ENCODE measurements at places on chromosomes 7 and 10.

GRCh38 chr7:27177795-27178320 lies 3.7 kb upstream of the HOXA10 start:
- no peak for DNase-seq

GRCh38 chr7:89988074-89988473 lies 166.2 kb upstream of the STEAP1 start:
- DNase-seq, result no peak

GRCh38 chr10:63976538-63976937 lies 455.3 kb downstream of the REEP3 start:
- DNase-seq, result no peak

DNA sequence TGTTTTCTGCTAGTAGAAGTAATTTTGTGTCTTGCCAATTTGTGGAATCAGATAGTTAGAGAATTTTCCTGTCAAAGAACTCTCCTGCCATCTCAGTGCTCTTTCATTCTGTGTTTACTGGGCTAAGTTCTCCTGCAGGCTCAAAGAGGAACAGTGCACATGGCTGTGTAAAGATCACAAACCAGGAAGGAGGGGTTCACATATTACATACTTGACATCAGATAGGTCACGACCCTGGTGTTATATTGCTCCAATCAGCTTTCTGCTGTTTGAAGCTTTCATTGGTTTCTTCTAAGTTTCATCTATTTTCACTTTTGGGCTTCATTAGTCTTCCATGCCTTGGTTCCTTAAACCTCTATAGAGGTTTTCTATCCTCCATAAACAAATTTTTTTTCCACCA lies 13.5 kb upstream of the ELMO1 start:
- DNase-seq, result no peak

- no peak for DNase-seq
These were observed 675 bp downstream of the IL6 start for GRCh38 chr7:22727714-22728035.

GRCh38 chr10:126924180-126924914 lies 19.1 kb downstream of the DOCK1 start:
- DNase-seq, result no peak

DNA sequence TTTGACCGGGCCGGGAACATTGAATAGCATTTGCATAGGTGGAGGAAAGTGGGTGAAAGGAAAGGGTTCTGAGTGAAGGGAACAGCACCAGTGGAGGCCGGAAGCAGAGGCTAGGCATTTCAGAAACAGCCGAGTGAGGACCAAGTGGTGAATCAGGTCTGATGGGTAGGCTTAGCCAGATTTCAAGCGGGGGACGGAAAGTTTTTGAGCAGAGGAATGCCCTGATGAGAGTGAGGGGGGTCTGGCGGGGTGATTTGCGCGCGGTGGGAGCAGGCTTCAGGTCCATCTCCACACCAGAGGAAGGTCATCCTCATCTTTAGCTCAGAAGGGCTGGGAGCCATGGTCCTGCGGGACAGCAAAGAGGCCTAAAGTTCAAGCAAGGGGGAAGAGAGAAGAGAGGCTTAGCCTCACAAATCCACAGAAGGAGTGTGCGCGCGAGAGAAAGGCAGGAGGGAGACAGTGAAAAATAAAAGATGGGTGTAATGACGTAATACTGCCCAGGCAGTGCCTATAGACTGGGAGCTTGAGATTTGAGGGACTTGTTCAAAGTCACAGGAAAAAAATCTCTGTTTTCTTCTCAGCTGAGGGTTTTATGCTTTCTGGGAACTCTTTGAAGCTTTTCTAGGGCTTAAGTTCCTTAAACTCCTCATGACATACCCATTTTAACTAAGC lies 1.0 kb upstream of the DENND2A start:
- no peak for DNase-seq

DNA sequence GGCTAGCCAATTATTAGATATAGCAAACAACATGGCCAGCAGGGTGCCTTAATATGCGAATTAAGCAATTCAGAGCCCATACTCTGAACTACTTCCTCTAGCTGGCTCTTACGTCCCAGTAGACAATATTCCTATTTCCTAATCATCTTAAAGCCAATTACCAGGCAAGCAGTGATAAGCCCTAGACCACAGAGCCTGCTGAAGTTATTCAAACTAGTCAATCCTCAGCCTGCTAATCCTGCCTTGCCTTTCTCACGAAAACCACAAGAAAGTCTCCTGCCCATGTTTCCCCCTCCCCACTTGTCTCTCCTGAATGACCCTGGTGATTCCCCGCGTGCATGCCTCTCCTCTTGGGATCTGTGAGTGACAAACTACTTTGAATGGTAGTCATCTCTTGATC lies 86.8 kb upstream of the CACNA2D1 start:
- no peak for DNase-seq

- no peak for DNase-seq
These were observed at the start of gene ELN for GRCh38 chr7:74027683-74028320. ELN (plus strand) TSS chr7:74028173; CDS start chr7:74028188, 15 bp downstream.
